ENCODE measurements at places on chromosomes 3 and 15.

DNA sequence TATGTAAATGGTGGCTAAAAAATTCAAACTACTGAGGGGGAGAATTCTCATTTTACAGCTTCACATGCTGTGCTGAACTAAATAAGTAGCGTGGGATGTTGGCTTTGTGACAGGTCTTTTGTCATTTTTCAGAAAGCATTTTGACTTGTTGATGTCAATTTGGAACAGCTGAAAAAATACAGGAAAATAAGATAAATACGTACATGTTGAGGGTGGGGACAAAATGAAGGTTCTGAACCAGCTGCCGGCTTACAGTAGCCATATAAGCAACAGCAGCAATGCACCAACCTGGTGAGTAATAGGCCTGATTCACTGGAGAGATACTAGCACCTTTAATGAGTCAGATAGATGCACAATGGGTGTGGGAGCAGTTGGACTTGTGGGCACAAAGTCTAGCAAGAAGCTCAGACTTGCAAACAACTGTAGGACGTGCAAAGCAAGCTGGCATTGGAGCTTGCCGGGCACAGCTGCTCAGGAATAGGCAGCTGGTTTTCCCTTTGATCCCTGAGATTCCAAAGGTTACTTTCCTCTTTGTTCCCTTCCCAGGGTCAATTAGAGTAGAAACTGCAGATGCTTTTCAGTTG, 12.9 kb downstream of the B3GNT5 start:
- peak; percentile 72 for DNase-seq

DNA sequence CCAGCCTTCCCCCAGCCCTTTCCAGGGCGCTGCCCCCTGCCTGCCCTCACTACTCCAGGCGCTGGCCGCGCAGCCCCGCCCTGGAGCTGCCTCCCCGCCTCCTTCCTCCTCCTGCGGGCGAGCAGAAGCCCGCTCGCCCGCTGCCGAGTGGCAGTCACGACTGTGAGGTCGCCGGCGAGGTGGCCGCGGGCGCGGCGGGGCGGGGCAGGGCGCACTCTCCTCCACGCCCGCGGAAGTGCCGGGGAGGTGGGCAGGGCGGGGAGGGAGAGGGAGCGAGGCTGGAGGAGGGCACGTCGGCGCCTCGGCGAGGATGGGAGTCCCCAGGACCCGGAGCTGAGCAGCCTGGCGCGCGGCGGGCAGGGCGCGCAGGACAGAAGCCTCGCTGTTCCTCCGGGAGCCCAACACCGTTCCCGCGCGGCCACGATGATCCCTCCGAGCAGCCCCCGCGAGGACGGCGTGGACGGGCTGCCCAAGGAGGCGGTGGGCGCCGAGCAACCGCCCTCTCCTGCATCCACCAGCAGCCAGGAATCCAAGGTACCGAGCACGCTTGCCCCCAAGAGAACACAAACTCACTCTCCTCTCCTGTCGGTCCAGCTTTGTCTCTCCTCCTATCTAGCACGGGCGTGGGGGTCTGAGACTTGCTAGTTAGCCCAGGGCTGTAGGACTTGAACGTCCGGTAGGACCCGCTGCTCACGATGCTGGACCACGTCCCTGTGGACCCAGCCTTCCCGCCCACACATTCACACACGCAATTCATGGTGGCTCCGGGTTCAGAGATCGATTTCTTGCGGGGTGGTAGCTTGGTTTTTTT, at the start of gene STAC:
Gene STAC (plus strand): TSS at position 284 of the 811 bp plus-strand sequence. CDS start 140 bp downstream, at position 424.
- DNase-seq, result peak; percentile 82

DNA sequence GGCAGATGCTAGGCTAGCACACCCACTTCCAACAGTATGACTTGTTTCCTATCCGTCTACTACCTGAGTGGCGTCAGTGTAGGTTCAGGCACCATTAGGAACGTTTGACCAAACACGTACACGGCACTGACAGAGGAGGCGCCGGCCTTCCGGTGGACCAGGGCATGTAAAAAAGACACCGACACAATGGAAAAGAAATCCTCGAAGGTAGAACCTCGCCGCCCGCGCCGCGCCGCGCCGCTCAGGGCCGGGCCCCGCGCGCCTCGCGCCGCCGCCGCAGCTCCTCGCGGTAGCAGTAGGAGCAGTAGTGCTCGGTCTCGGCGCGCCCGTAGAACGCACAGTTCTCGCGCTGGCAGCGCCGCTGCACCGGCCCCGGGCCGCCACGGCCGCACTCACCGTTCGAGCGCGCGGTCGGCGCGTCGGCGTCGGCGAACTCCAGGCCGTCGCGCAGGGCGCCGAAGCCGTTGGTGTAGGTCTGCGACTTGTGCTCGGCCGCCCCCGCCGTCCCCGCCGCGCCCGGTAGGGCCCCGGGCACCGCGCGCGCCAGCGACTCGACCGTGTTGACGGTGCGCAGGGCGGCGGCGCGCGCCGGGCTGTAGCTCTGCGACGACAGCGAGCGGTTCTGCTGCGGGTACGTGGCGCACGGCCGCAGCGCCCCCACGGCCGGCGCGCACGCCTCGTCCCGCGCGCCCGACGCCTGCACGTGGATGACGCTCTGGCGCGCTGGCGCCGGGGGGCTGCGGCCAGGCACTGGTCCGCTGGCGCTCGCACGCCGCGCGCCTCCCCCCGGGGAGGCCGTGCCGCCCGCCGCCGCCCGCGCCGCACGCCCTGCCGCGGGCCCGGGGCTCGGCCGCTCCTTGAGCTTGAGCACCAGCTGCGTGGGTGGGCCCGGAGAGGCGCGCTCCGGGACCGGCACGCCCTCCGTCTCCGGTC, 156.7 kb downstream of the KLF13 start:
- no peak for DNase-seq

GRCh38 chr15:69940441-69941300, 157.0 kb downstream of the TLE3 start:
- DNase-seq, result no peak

DNA sequence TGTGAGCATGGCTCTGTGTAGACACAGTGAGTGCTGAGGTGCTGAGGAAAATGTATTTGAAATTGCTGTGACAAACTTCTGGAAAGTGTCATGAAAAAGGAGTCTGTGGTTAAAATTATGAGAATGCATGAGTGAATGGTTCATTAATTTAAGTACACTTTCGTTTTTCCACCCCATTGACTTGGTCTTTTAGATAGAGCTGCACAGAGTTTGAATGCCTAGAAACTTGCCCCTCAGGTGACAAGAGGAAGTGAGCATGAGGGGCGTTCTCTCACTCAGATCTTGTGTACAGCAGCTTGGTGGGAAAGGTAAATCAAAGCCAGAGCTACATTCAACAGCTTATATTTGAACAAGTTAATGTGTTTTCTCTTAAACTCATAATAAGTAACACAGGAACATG, 296.8 kb downstream of the WDR72 start:
- no peak for DNase-seq

DNA sequence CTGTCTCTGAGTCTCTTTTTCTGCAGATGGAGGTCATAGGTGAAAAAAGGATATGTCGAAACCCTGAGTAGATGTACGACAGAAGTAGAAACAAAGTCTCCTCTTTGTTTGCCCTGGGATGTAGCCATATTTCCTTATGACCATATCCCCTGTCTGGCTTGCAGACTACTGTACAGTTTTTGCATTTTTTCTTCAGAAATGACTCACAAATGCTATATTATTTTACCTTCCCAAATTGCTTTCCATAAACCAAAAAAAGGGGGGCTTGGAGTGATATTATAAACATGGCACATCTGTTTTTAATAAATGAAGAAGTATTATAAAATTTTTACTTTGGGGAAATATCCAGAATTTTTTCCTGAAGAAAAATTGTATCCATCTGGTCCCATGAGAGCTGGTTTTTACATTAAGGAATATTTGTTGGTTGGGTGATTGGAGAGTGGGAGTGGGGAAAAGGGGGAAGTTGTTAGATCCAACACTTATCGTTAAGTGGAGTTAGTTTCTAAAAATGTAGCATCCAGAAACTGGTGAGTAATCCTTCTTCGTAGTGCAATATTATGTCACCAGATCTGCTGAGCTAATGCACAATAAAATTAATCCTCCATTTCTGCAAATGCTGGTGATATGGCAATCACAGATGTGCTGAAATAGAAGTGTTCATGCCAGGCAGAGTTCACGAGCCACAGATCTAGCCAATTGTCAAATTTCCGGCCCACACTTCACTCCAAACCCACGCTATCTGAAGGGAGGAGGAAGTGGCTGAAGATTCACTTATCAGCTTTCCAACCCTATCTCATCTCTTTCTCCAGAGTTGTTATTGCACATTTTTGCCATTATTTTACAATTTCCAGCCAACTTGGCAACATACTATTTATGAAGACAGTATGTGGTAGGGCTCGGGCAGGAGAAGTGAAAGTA, 313.6 kb upstream of the ATP11B start:
- DNase-seq, result no peak

- DNase-seq, result no peak
These were observed 225.9 kb upstream of the CD96 start for GRCh38 chr3:111315930-111316587.

- DNase-seq, result no peak
These were observed 1.0 kb upstream of the C3orf52 start for GRCh38 chr3:112084980-112085705.

DNA sequence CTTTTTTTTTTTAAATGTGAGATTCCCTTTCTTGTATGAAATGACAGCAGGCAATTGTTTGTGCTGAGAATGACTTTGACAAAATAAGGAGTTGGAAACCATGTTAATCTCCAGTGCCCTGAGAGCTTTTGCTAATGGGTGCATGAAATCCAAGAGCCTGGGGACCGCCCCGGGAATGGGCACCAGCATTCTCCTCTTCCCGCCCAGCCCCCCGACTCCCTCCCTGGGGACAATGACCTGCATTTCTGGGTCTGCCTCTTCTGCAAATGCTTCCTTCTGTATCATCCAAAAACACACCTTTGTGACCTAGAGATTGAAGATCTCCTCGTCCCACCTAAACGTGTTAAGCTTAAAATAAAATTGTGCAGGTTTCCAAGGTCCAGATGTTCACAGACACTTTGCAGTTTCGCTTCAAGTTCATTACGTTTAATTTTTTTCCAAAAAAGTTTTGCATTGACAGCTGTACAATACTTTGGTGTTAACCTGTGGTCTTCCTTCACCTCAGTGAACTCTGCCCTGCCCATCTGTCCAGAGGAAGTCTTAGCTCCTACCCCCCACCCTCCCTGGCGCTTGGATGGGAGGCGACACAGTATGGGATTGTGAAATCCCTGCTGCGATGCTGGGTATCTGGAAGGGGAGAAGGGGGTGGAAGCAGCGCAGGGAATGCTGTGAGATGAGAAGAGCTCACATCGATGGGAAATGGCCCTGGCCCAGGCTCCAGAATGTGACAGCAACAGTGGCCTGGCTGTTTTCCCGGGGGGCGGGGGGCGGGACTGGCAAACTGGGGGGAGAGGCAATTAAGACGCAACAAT, 50.1 kb downstream of the TLE3 start:
- DNase-seq, result no peak

GRCh38 chr15:98865397-98866339, 141.9 kb downstream of the PGPEP1L start:
- peak; percentile 65 for DNase-seq

GRCh38 chr15:38406436-38406835, 47.5 kb upstream of the FAM98B start:
- DNase-seq, result no peak

GRCh38 chr3:21668012-21668411, 83.0 kb downstream of the ZNF385D start:
- DNase-seq, result no peak

DNA sequence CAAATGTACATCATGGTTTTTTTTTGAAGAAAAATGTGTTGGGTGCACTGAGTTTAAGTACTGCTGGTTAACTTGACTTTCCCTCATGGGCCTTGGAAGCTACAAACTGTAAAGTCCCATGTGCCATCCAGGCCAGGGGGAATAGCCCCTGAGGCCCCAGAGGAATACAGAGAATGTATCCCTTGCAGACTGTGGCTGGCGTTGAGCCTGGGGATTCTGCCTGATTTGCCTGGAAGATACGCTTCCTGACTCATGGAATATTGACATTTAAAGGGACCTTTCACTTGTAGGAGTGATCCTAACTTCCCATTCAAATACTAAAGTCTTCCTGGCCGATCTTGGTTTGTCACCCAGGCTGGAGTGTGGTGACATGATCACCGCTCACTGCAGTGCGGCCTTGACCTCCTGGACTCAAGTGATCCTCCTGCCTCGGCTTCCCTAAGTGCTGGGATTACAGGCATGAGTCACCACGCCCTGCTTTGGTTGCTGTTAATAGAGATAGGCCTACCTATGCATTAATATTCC, 42.0 kb downstream of the ADAMTSL3 start:
- no peak for DNase-seq

DNA sequence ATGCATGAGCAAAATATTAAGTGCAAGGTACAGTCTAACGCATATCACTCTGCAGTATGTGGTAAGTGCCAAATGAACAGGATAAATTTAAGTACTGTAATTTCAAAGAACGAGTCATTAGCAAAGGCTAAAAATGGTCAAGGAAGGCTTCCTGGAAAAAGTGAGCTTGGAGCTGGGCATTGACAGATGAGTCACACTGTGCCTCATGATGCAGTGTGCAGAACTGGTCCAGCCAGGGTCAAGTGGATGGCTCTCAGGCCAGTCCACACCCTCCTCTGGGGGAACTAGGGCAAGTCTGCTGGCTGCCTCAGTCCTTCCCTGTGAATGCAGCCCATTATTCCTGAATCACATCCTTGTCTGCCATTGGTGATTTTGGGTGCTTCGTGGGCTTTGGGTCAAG, 76.3 kb downstream of the CACNA1D start:
- no peak for DNase-seq

- DNase-seq, result no peak
These were observed 46.7 kb downstream of the CHCHD6 start for GRCh38 chr3:126750756-126751121.

- no peak for DNase-seq
These were observed 2.2 kb upstream of the PRKCD start for GRCh38 chr3:53158765-53159155.

DNA sequence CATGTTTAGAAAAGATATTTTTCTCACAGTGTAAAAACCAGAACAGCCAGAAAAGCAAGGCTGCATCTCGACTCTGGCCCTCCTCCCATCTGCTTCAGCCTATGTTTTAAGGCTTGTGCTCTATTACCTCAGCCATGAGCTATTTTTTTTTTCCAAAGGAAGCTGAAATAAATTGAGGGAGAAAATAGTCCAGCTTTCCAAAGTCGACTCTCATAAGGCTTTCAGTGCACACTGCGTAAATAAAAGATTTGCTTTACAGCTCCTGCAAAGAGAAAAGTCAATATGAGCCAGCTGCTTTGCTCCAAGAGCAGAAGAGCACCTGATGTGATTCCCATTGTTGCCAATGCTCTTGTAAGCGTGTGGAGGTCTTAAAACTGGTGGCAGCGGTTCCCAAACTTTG, 26.7 kb downstream of the SCG3 start:
- no peak for DNase-seq

DNA sequence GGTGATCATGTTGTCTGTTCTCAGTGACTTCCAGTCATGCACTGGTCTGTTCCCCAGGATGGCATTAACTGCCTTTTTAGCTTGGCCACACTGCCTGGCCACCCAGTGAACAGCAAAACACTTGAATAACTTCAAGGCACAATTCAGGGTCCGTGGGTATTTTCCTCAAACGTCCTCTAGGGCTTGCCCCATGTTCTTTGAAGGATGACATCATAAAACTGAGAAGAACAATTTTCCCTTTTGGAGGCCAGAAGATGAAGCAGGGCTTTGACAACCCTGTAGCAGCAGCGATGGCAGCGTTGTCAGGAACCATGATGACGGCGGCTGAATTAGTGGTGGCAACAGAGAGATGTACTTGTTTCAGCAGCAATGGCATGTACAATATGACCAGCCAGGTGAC, 465.9 kb upstream of the ONECUT1 start:
- DNase-seq, result no peak

Measured in urothelium cell line (cell line).